CD14-positive monocyte (primary cell): ENCODE measurements at places on chromosomes 12 and 14.

GRCh38 chr14:85301506-85301905 is 228.4 kb upstream of the FLRT2 start:
- no peak for DNase-seq

GRCh38 chr12:127290251-127290650 is 976.7 kb upstream of the TMEM132C start:
- DNase-seq = no peak

GRCh38 chr14:104827177-104828055 is 26.5 kb downstream of the ZBTB42 start:
- peak; percentile 51 for DNase-seq

GRCh38 chr14:101715210-101716076 is 46.1 kb upstream of the PPP2R5C start:
- DNase-seq = no peak

DNA sequence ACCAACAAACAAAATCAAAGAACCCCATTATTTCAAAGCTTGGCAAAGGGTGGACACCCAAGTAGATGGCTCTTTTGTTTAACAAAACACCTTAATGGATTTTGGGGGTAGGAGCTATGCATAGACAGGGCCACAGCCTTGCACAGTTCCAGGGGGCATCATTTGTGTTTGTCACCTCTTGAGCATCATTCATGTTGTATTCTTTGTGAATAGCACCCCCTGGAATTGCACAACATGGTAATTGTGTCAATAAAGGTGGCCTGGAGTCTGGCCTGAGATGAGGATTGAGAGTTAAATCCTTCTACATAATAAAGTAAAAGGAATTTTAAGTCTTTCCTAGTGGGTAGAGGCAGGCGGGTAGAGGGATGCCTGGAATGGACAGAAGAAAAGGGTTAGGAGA is 3.3 kb upstream of the FRS2 start:
- no peak for DNase-seq

DNA sequence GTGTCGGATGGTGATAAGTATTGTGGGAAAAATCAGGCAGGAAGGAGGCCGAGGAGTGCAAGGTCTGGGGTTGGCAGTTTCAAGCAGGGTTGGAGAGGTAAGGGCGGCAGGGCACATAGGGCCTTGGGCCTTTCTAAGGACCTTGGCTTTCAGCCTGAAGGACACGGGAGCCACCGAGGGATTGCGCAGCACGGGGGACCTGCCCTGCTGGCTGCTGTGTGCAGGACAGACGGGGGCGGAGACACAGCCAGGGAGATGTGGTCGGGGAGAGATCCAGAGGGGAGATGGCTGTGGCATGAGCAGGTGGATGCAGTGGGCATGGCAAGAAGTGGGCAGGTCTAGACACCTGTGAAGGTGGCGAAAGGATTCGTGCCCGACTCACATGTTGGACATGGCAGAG is 14.7 kb downstream of the OTUB2 start:
- DNase-seq = no peak
